HCT116 (cell line): ENCODE measurements at places on chromosomes 1 and 21. TPM values are rescaled to one million over a fixed set of nuclear protein-coding genes. Genes with fewer than 3 reads are reported as not detected.

DNA sequence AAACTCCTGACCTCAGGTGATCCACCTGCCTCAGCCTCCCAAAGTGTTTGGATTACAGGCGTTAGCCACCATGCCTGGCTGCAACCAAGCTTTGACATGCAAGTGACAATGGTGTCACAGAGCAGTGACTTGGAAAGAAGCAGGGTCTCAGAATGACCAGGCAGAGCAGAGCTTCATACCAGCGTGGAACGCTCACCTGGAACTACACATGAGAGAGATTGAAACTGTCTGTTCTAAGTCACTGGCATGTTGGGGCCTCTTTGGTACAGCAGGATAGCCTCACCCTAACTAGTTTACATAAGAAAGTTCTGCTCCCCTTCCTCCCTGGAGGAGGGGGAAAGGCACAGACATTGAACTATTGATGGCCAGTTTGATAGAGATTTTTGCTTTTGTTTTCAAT, 47.5 kb upstream of the ITPKB start:
- no peaks in the 10 kb centered on the region for H3K4me1 ChIP-seq
- no peaks in the 10 kb centered on the region for H3K36me3 ChIP-seq
- no peak overlapping the region for H3K27ac ChIP-seq
- no peak for DNase-seq

GRCh38 chr1:7767176-7767575, 3.9 kb upstream of the VAMP3 start:
- DNase-seq, result no peak
- no peak overlapping the region for H3K4me3 ChIP-seq
- no peaks in the 10 kb centered on the region for H3K36me3 ChIP-seq
- H3K27ac ChIP-seq, result no peak overlapping the region
- H3K4me1 ChIP-seq, result peaks cover 4% of the 10 kb centered on the region; the same call in 1 of the 2 replicates

- H3K27ac ChIP-seq, result no peak overlapping the region
- H3K4me1 ChIP-seq, result peaks cover 8% of the 10 kb centered on the region; the same call in 1 of the 2 replicates
- no peak for DNase-seq
- H3K27me3 ChIP-seq, result no peaks in the 10 kb centered on the region
Measured at GRCh38 chr1:228852024-228852423, 116.7 kb downstream of the RHOU start.

DNA sequence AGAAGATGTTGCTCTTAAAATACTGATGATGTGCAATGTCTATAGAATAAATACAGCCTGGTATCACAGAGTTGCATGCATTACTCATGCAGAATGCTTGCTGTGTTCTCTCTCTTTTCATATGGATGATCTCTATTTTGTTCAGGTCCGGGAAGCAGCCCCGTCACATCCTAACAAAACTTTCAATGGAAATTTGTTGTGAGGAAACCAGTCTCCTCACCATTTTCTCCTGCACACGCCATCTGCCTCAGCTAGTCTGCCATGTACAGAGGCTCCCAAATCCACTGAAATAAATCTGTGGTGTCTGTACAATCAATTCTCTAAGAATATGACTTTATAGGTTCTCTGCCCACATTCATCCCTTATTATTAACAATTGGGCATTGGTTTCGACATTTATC, 42.4 kb downstream of the DAB1 start:
- H3K4me3 ChIP-seq, result no peak overlapping the region
- no peaks in the 10 kb centered on the region for H3K27me3 ChIP-seq
- DNase-seq, result no peak
- H3K4me1 ChIP-seq, result no peaks in the 10 kb centered on the region

DNA sequence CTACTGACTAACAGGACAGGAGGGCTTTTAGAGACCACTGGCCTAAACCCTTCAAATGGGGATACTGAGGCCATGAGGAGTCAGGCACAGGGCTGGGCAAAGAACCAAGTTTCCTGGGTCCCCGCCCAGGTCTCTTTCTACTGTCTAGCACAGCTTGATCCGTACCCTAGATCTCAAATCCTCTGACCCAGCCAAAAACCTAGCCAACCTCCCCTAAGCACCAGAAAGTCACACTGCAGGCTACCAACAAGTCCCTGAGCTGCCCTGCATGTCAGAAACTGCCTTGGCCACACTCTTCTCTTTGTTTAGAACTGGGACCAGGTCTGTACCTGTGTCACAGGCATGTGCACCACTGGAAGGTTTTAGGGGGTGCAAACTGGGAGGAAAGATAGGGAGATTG, 33.6 kb downstream of the AHDC1 start:
- no peak overlapping the region for H3K4me3 ChIP-seq
- peaks cover 61% of the 10 kb centered on the region for H3K4me1 ChIP-seq
- DNase-seq, result no peak
- no peaks in the 10 kb centered on the region for H3K27me3 ChIP-seq
- peak overlapping the region; percentile 41; the same call in 1 of the 2 replicates for H3K27ac ChIP-seq

Gene ASCL5
- total RNA-seq, result 0.15 TPM

Gene ST6GALNAC5
- total RNA-seq, result 1.2 TPM
